ENCODE measurements at places on chromosomes 7 and 10.

DNA sequence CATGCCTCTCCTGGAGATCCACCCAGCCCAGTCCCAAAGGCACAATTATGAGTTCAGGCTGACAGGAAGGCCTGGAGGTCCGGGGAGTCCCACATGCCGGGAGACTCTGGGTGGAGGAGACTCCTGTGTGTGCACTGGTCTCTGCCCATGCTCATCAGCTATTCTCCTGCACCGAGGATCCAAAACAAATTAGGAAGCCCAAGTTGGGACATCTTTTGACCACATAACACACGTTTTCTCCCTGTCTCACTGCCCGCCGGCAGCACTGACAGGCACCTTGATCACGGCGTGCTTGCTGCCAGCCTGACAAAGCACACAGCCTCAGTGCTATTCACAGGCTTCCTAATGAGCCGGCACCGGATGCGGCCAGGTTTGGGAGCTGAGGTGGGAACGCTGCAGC, 412.7 kb downstream of the PTPRN2 start:
- DNase-seq = no peak

DNA sequence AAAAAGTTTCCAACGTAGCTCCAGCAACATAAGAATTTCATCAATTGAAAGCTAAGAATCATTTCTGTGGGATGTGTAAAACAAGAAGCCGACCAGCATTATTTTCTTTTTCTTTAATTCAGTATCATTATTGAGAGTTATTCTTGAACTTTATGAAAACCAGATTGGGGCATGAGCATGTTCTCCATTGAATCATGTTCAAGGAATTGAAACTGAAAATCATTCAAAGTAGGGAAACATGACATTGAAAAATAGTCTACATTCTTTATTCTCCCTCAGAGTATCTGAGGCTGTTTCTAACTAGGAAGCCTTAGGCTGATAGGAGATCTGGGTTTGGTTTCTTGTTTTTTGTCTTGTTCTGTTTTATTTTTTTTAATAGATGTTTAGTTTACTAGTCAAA, 253.7 kb downstream of the DYNC1I1 start:
- DNase-seq = no peak

DNA sequence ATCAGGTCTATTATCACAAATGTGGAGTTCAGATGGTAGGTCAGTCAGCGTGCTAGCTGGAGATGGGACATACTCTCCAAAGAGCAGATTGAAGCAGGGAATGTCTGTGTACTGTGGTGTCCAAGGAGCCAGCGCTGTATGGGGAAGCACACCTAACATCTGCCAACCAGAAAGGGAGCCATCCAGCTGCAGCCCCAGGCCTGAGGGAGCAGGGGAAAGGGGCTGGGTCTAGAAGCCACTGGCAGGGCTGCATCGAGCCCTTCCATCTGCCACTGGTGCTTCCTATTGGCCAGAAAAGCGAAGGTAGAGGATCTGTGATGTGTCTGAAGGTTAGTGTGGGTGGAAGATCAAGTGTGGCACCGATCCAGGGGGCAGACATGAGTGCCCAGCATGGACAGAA, 8.0 kb upstream of the RAMP3 start:
- DNase-seq = no peak

GRCh38 chr7:54888734-54889082, 129.7 kb upstream of the SEC61G start:
- no peak for DNase-seq

- no peak for DNase-seq
Measured at GRCh38 chr10:89262086-89263051, 10.8 kb upstream of the LIPA start.

- DNase-seq = no peak
Measured at GRCh38 chr10:24041034-24041433, 167.9 kb upstream of the KIAA1217 start.
